ENCODE measurements at places on chromosomes 2 and 18.

- DNase-seq: no peak
Measured at GRCh38 chr2:20080839-20081415, 29.5 kb upstream of the LAPTM4A start.

- no peak for DNase-seq
Measured at GRCh38 chr2:46239847-46240181, 57.4 kb upstream of the EPAS1 start.

DNA sequence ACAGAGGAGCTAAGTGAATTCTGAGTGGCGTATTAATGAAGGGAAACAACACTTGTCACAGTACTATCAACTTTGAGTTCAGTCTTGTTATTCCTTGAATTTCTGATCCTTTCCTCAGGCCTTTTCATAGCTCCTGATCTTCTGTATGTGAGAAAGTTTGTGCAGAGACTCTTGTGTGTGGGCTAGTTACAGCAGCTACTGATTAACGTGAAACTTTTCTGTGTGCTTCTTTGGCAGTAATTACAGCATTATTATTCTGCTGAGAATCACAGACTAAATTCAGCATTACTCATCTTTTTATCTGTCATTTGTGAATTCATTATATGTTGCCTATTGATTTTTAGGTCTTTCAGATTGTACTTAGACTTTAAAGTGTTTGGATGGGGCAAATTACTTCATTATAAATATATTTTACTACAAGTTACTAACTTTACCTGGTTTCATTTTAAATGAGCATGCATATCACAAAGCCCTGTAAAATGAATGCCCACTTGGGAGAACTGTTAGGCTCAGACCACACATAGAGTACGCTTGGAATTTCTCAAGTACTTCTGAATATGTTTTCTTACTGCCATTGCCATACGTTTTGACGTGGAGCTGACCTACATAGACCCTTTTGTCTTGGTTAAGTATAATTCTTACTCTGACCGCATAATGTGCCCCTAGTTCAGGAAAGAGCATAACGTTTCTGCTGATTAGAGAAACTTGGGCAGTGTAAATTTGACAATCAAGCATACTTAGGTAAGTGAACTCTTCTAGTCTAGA lies 36.2 kb downstream of the CREB1 start:
- DNase-seq: no peak

DNA sequence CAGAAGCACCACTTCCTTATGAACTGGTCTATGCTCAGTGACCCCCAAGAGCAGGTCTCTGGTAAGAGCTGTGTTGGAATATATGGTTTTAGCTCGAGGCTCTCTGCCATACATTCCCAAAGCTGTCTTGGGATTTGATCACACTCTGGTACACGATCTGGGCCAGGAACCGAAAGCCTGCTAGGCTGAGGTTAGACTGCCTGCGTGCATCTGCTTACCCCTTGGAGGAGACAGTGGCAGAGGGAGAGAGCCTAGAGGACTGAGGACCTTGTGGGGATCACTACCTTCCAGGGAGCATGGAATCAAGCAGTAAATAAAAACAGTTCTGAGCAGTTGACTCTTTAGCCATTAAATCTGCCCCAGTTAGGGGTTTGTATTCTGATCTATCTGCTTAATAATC lies 63.7 kb downstream of the ZNF532 start:
- DNase-seq: no peak

GRCh38 chr2:219906114-219907010 lies 278.9 kb downstream of the SLC4A3 start:
- DNase-seq: no peak

- no peak for DNase-seq
Measured at GRCh38 chr2:8514796-8515758, 166.8 kb upstream of the ID2 start.

DNA sequence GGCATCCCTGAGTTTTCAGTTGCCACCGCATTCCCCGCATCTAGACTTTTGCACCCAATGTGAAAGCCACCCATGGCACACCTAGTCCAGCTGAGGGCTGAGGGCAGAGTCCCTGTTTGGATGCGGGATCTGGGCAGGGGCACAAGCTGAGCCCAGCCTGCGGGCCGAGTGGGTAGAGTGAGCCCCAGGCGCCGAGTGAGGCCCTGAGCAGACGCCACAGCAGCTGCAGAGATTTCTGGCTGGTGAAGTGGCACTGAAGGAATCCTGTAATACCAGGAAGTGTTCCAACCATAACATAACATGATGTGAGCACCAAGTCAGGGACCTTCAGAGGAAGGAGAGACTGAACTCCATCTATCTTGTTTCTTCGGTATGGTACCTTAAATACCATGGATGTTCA lies 27.7 kb upstream of the FRZB start:
- no peak for DNase-seq

- DNase-seq: no peak
Measured at GRCh38 chr2:112048887-112049286, 6.2 kb upstream of the TMEM87B start.

GRCh38 chr2:29317077-29317517 lies 201.9 kb downstream of the CLIP4 start:
- no peak for DNase-seq

DNA sequence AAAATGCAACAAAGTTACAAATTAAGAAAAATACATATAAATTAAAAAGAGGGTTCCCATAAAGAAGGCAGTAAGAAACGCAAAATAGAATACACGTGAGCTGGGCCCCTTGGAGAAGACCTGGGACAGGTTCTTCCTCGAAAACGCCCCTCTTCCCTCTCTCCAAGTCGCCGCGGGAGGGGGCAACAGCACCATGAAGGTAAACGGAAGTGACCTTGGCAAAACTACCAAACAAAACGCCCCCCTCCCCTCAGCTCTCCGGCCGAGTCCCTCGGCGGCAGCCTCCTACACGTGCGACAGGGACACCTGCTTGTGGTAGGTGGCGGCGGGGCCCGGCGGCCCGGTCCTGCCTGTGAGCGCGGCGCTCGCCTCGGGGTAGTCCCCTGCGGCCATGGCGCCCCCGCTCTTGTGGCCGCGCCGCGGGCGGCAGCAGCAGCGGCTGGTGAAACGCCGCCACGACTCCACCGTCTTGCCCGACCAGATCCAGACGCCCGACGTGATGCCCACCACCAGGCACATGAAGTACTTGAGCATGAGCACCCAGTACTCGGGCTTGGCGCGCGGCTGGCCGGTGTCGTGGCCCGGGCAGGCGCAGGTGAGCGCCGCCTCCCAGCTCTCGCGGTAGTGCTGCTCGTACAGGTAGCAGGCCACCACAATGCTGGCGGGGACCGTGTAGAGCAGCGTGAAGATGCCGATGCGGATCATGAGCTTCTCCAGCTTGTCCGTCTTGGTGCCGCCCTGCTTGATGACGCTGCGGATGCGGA lies 2.8 kb downstream of the FZD5 start:
- DNase-seq: no peak

All from cortex of kidney (tissue), 1 donor.